ENCODE measurements at places on chromosomes 12 and 14.

DNA sequence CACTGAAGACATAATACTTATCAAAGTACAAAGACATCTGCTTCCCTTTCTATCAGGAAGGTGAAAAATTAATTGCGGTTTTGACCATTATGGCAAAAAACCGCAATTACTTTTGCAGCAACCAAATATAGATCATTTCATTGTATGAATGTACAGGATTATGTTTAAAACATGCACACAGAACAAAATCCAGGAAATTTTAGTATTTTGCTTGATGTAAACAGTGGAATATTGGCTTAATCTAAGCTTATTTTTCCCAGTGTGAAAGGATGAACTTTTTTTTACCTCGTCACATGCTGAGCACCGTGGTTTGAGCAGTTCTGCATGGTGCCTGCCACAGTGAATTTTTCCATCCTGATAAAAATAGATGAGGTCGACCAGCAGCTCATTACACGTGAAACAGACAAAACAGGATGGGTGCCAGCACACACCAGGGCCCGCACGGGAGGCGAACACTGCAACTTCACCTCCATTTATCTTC, 121.2 kb downstream of the PRICKLE1 start:
- DNase-seq: no peak

GRCh38 chr12:15858353-15858752, 23.8 kb upstream of the STRAP start:
- DNase-seq: peak; percentile 28

DNA sequence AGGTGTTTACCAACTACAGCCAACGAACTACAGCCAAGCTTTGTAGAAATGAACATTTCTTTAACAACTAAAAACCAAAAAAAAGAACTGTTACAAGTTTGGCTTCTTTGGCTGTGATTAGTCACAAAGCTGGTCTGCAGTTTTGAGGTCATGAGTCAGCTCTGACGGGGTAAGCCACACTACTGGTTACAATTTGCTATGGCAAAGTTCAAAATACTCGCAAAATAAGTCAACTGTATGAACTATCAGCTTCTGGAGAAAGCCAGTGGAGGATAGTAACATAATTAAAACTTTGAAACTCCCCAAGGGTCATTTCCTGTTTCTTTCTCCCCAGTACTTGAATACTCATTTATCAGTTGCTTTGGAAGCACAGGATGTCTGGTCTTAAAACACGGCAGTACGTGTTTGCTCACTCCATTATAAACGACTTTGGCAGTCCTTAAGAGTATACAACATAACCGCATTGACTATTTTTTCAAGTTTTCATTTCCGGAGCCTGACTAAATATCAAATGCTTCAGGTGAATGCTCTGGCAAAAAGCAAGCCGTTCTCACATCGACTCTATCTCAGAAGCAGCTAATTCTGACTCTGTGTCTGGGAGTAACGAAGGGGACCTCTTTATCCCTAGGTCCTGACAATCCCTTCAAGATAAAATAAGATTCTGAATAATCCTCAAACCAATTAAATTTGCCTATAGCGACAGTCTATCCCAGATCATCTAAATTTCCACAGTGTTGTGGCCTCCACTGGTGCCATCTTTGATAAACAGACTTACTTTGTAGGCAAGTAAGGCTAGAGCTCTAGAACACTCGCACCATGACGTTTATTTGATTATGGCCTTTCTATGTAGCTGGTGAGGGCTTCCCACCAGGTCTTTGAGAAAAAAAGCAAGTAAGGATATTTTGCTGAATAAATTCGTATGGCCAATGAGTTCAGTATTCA, 10.6 kb downstream of the PHLDA1 start:
- no peak for DNase-seq

GRCh38 chr14:31529053-31529452, 32.2 kb upstream of the NUBPL start:
- DNase-seq: no peak

- DNase-seq: no peak
These were observed 770.0 kb downstream of the FLRT2 start for GRCh38 chr14:86299994-86300393.

DNA sequence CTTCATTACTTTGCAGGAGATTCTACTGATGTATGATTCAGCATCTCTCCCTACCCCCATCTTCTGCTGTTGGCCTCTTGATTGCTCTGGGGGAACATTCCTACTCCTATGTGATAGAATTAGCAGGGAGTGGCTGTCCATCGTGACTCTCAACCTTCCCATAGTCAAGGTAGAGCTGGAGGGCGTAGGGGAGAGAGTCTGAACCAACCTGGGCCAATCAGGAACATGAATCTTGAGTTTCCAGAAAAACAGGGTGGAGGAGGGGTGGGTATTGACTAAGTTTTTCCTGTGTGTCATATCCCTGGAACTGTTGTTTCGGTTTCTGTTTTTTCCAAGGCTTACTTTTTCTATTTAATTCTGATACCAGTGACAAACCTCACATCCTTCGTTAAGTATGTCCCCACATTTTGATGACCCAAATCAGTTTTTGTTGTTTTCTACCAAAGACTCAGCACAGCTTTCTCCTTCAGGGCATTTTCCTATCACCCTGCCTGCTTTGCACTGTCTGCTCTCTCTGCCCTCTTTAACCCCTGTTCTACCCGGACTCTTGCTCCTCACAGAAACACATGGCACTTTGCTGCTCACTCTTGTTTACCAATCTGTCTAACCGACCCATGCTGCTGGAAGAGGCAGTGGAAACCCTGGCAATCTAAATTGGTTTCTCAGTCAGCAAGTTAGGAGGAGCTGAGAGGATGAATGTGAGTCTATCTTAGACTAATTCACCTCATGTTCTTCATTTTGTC, 1428.3 kb downstream of the AACS start:
- no peak for DNase-seq

GRCh38 chr12:47797441-47797840, 22.3 kb downstream of the HDAC7 start:
- peak; percentile 77 for DNase-seq

DNA sequence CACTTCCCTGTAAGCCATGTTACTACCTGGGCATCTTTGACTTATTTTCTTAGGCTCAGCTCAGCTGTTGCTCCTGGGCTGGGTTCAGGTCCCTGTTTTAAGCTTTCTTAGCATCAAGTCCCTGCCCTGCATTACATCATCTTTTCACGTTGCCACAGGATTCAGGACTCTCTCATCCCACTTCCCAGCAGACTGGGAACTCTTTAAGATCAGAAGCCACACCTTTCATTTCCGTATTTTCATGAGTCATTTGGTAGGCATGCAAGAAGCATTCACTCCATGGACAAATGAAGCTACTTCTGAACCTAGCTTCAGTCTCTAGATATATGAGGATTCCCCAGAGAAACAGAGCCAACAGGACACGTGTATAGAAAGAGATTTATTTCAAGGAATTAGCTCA, 726.8 kb downstream of the VRK1 start:
- no peak for DNase-seq

GRCh38 chr12:29510591-29511185, 13.2 kb upstream of the OVCH1 start:
- no peak for DNase-seq

GRCh38 chr14:71856199-71856919, 75.9 kb upstream of the RGS6 start:
- no peak for DNase-seq

DNA sequence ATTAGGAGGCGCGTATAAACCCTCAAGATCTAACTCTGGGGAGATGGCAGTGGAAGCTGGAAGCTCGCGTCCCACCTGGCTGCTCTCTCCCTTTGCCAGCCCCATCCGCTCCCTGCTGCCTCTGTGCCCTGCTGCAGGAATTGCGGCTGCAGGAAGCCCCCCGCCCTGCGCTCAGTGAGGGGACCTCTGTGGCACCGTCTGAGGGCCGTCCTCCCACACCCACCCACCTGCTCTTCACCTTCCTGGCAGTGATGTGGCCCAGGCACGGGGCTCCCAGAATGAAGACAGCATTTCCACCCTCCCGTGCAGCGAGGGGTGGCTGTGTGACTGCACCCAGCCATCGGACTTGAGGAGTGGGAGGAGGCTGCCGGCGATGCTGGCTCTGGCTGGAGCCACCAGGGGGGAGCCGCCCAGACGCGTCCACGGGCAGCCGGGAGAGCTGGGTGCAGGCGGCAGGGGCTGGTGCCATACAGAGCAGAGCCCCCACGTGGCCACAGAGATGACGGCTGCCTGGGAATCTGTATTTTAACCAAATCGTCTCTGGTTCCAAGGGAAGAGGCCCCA, 28.3 kb upstream of the GALNT9 start:
- DNase-seq: no peak

DNA sequence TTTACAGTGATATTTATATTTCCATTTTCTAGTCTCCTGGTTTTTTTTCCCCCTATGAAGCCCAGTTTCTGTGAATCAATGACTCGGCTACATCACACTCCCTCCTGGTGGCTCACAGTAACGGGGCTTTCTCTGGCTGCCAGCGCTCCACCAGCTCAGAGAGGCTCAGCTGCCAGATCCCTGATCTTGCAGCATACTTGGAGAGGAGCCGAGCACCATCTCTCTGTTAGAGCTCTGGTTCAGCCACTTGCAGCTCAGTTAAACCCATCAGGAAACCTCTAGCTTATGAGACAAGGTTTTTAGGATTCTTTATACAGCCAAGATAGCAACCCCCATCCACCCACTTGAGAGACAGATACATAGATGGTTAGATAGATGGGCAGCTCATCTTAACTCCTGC, 74.6 kb downstream of the CIT start:
- DNase-seq: no peak

GRCh38 chr12:100553936-100554335, 19.5 kb upstream of the GAS2L3 start:
- DNase-seq: no peak

GRCh38 chr14:103882503-103883262, 35.3 kb upstream of the PPP1R13B start:
- no peak for DNase-seq

GRCh38 chr12:47736877-47737676, 11.8 kb upstream of the ENDOU start:
- peak; percentile 63 for DNase-seq

DNA sequence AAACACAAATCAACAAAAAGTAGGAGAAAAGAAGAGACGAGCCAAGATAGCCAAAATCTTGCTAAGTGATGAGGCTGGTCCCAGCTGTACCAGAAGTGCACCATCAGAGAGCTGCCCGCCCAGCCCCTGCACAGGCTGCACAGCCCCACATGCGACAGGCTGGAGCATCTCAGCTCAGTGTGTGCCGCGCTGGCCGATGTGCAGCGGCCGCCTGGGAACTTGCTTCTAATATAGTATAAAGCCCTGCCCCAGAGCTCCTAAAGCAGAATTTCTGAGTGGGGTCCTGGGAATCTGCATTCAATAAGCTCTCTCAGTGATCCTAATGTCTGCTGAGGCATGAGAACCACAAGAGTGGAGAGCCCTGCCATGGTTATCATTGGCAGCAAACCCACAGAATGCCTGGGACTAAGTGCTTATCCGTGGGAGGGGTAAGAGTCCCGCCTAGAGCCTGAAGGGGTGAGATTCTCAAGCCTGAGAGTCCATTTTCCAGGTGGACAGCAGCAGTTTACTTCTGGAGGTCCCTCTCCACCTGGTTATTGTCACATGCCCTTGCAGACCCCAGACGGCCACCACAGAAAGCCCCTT, 171.6 kb downstream of the DPF3 start:
- DNase-seq: no peak

DNA sequence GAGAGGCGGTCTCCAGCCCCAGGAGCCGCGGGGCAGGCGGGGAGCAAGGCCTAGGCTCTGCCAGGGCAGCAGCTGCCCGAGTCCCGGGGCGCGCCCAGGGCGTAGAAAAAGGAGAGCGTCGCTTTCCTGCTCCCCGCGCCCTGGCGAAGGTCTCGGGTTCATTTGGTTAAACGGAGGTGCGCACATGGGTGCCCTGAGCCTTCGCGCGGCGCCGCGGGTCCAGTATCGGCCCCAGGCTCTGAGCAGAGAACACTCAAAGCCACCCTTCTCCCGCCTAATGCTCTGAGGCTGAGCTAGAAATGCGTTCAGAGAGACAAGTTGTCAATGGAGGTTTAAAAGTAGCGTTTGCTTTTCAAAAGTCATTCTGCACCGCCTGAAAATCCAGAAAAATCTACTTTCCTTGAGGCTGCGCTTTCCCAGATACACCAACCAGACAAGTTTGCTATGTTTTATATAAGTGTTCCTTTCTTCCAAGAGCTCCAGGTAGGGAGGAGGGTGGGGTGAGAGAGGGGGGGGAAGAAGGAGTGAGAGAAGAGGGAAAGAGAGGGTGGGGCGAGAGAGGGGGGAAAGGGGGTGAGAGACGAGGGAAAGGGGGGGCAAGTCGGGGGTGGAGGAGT, 1.5 kb downstream of the TMEM132C start:
- DNase-seq: no peak

GRCh38 chr14:73775339-73776193, 61.4 kb upstream of the PNMA1 start:
- DNase-seq: no peak

GRCh38 chr12:104223712-104224111, 8.1 kb downstream of the TXNRD1 start:
- DNase-seq: no peak

DNA sequence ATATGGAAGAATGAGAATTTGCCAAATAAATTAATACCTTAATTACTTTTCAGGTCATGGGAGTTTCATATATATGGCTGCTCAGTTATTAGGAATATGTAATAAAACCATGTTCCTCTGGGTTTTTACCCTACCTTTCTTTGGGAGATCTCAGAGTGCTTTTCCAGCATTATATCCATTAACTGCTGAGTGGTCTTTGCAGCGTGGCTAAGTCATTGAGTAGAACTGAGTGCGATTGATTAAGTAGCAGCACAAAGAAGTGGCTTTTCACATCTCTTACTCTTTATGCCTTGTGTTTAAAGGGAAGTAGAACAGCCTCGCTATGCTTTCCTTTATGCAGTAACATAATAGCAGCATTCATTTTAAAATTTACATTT, 340.1 kb downstream of the SNAPC1 start:
- no peak for DNase-seq

DNA sequence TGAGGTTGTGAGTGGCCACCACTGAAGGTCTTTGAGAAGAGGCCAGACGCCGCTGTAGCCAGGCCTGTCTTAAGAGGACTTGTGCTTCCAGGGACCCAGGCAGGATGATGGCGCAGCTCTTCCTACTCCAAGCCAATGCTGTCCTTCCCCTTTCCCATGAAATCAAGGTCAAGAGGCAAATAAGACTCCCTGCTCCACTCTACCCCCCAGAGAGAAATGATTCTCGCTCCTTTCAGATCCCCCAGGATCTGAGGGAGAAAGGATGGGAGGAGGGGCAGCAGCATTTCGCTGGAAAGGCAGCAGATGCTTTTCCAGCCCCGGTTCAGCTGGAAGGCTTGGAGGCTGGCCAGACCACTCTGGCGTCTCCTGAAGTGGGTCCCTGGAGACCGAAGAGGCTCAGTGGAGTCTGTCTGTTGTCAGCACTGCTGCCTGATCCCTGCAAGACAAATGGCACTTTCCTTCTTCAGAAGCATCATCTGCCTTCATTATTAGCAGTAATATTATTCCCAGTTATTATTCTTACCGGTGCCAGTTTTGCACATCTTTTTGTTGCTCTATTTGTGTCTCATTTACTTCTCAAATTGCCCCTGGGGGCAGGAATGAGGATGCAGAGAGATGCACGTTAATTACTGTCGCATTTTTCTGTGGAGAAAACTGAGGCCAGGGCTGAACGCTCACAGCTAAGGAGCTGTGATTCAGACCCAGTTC, 51.4 kb downstream of the C14orf132 start:
- DNase-seq: no peak

Data from iPS-NIHi11 (cell line).